Hippocampal formation (tissue), 2 donors: ENCODE measurements at places on chromosomes 5 and 9.

DNA sequence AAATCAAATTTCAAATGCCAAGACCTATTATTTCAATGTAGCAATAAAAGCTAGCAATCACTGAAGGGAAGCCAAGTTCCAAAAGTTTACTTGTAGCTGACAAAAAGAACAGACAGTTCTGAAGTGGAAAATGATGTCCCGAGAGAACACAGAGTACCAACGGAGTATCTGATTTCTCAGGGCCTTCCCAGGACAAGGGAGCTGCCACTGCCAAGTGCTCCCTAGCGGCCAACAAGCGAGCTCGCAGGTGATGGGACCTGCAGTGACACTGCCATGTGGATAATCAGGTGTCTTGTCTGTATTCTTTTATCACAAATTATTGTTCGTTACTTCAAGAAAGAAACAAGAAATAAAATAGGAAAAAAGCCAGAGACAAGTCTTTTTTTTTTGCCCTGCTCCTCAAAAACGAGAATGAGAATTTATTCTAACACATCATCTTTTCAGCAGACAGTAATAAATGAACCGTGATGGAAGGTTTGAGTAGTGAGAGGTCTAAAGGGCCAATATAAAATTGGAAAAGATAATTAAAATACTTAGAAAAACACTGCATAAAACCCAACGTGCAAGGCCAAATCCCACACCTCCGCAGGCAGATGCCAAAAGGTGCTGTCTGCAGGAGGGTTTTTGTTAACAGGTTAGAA, 159.4 kb downstream of the MYO10 start:
- peak; percentile 51 for DNase-seq

GRCh38 chr9:1922026-1922425, 93.1 kb upstream of the SMARCA2 start:
- DNase-seq, result no peak

DNA sequence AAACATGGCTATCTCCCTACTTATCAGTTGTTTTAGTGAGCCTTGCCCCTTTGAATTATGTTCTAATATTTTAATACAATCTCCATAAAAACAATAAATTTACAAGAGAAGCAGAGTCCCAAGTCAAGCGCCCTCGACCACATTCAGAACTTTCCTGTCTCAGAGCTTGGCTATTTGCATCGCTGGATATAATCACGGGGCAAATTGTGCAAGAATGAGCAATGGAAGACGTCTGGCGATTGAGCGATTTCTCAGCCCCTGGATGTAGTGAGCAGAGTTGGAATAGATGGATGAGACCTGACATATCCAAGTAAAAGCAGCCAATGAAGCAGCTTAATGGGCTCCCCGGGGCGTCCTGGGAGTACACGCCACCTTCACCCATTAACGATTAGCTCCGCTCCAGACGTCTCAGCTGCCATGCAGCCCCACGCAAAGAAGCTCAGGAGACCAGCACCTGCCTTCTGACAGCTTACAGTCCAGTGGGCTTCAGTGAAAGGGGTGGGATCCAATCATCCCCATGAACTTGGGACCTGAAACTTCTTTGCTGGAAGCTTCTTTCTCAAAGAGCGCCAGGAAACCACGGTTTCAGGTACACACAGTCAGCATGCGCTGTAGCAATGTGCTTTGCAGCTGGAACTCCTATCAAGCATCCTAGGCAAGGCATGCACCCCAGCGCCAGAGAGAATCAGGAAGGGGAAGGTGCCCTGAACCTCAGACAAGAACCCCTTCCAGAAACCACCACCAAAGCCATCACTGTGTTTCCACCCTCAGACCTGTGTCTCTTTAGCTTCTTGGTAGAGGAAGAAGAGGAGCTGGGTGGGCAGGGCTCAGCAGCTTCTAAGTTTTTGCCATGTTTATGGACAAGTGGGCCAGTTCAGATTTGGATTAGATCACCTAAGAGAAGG, 92.0 kb upstream of the IRX4 start:
- DNase-seq, result no peak

GRCh38 chr5:88741964-88742363, 141.0 kb downstream of the MEF2C start:
- no peak for DNase-seq

DNA sequence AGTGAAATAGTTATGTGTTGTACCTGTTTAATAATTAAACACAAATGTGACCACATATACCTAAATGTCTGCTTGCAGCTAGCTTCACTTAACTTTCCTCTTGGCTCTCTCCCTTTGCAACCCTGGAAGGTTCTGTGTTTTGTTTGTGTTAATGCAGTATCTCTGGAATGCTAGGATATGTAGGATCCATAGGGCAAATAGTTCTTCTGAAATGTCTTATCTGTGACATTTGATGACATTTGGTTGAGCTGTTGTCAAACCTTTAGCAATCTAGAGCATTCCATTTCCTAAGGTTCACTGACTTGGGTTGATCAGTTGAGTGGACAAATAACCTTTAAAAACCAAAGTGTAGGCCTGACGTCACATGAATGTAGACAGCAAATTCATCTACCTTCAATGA, 21.8 kb downstream of the CTNNA1 start:
- no peak for DNase-seq

DNA sequence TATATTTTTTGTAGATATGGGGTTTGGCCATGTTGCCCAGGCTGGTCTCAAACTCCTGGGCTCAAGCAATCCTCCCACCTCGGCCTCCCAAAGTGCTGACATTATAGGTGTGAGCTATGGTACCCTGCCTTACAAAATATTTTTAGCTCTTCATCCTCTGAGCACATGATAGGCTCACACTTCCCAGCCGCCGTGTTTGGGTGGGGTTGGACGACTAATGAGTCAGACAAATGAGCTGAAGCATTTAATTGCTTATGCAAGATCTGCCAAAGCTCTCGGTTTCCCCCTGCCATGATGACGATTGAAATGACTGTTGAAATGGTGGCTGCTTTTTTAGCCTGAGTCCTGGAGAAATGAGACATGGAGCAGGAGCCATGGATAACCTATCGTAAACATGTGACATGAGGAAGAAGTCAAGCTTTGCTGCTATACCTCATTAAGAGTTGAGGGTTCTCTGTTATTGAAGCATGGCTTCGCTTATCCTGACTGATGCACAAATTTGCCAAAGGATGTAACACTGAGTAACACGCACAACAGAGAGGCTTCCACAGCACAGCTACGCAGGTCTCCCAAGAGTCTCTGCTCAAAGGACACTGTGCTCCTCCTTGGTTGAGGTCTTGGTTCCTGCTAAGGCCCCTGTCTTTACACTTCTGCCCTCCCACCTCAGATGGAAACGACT, 48.2 kb upstream of the GFPT2 start:
- no peak for DNase-seq

DNA sequence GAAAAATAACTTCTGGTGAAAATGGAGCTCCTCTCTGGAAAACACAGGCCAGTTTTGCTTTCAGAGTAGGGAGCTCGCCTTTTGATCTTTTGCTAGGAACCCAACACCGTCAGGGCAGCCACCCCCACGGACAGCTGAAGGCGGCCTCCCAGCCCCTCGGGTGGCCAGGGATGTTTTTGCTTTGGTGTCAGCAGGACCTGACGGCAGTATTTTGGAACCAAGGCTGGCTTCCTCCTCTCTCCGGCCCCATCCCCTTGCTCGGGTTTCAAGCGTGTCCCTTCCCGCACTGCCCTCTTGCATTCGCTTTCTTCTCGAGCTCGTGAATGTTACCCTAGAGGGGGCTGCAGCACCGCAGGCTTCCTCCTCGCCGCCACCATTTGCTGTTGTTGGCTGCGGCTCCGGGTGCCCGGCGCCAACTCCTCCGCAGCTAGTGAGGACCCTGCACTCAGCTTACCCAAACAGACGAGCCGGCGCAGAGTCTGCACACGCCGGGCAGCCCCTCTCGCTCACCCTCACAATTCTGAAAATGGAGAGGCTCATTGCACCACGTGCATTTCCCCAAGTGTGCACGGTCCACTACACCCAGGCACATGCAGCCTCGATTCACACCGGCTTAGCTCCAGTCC, 35.5 kb upstream of the ADAMTSL1 start:
- DNase-seq, result peak; percentile 39

DNA sequence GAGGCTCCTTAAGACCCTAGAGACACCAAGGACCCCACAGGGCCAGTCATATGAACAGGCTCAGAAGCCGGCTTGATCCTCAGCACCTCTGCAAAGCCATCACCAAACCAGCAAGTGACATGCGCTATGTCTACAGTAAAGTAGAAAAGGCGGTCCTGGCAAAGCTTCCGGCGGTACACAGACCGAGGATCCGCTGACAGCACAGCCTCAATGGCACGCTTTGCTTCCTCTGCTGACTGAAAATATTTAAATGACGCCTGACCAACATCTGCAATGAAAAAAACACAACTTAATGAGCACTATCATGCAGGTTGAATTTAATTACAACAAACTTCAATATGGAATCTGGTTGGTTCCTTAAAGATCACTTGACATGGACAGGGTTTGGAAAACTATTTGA, 17.6 kb downstream of the TRMO start:
- DNase-seq, result no peak

GRCh38 chr5:93607367-93608258, 24.6 kb downstream of the NR2F1 start:
- DNase-seq, result peak; percentile 36

DNA sequence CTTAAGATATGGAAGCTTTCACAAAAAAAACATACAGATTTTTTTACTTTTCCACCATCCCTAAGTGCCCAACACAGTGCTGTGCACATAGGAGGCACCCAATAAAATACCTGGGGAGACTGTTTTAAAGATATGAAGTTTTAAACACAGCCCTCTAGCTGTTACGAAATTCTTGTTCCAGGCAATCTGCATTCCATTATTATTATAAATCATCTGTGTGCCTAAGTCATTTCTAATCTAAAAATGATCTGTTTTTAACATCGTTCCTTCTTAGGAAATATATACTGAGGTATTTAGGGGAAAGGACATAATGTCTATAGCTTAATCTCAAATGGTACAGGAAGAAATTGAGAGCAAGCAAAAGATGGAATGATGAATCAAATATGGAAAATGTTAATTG, 32.7 kb upstream of the ISCA1 start:
- no peak for DNase-seq

DNA sequence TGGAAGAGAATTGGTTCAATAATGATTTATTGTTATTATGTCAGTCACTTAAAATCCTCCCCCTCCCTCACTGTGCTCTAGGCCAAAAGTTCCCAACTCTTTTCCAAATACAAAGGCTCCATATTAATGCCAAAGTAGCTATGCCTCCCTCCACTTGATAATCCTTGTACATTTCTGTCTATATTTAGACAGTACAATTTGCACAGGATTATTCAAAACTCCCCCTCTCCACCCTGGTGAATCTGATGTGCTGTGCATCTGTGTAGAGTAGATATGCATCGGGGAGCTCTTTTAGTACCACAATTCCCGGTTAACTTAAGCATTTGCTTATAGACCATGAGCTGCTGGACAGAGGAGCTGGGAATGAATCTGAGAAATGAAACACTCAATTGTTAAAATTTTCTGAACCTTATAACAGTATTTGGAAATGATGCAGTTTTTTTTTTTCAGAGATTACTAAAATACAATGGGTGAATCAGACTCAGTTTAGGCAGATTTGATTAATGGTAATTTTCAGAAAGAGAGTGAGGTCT, 27.6 kb downstream of the GLRA1 start:
- no peak for DNase-seq

- no peak for DNase-seq
Observed at GRCh38 chr9:135575995-135576631, 14.6 kb downstream of the PAEP start.

DNA sequence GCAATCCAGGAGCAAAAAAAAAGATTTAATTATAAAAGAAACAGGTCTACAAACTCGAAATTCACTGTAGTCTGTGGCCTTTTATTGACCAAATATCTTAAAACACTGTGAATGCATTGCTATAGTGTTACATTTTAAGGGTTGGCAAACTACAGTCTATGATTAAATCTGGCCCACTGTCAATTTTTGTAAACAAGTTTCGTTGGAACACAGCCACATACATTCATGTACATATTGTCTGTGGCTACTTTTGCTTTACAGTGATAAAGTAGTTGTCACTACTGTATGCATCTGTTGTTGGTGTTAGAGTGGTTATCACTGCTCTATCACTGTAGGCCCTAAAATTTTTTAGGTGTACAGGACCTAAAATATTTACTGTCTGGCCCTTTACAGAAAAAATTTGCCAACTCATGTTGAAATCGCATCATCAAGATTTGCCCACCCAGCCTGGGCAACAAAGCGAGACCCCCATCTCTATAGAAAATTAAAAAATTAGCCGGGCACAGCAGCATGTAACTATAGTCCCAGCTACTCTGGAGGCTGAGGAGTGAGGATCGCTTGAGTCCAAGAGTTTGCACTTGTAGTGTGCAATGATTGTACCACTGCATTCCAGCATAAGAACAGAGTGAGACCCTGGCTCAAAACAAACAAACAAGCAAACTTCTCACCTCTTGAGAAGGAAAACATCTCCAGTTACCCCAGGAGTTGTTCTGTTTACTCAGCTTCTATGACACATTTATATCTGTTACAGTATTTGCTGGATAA, 89.0 kb downstream of the ERBIN start:
- DNase-seq, result no peak

GRCh38 chr5:37005252-37005651, 128.7 kb downstream of the NIPBL start:
- DNase-seq, result no peak

DNA sequence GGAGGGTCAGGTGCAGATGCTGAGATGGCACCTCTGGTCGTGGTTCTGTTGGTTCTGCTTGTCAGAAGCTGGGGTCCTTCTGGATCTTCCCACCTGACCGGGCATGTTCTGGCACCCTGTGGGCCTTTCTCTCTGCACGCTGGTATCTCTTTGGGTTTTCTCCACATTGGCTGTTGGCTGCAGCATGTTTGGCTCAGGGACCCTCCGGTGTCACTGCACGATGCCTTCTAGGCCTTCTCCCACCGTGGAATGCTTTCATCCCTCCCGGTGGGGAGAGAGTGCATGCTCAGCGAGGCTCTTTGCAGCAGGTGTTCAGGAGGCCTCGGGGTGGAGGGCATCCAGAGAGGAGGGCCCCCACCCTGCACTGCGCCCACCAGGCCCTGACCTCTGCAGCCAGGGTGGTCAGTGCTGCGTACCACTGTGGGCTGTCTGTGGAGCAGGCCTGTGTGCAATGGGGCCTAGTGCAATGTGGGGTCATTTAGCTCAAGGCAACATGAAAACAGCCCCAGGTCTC, 119.4 kb downstream of the WNK2 start:
- no peak for DNase-seq

DNA sequence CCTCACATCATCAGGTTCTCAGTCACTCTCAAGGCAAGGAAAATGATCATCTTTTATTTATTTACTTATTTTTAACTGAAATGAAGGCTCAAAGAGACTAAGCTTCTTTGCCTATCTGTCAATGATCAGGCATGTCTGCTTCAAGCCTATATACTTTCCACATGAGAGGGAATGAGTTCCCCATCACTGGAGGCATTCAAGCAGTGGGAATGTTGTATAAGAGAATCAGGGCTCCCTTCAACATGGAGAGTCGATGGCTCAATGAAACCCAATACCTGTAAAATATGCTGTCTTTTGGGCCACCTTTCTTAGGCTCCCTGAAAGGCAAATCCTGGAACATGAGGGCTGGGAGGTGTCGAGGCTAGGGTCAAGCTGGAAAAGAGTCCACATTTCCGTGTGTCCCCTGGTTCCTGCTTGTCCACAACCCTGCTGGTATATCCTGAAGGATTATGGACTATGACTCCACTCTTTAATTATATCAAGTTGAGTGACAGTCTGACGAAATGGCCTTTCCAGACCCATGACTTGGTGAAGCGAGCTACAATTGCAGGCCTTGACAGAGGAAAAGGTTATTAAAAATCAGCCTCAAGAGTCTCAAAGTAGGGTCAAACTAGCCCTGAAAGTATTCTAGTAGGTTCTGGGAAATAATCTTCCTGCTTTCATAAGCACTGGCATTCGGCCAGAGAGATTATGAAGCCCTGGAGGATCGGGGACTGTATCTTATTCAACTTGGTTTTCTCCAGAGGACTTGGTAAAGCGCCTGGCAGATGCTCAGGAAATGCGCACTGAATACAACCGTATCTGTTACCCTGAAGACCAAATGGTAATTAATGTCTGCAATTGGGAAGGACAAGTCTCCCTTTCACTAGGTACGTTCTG, 145.9 kb upstream of the TBC1D2 start:
- no peak for DNase-seq
